Calu3 (cell line): ENCODE measurements at places on chromosomes 6 and 20.

- DNase-seq: no peak
Observed at GRCh38 chr20:16216914-16217230, 356.4 kb downstream of the KIF16B start.

- no peak for DNase-seq
Observed at GRCh38 chr20:13611611-13612125, 27.1 kb downstream of the TASP1 start.

GRCh38 chr6:157941101-157941863 lies 40.4 kb upstream of the SYNJ2 start:
- DNase-seq: no peak

- DNase-seq: no peak
Observed at GRCh38 chr6:15109338-15110090, 136.4 kb upstream of the JARID2 start.

- no peak for DNase-seq
Observed at GRCh38 chr20:51354191-51354768, 188.2 kb downstream of the NFATC2 start.

DNA sequence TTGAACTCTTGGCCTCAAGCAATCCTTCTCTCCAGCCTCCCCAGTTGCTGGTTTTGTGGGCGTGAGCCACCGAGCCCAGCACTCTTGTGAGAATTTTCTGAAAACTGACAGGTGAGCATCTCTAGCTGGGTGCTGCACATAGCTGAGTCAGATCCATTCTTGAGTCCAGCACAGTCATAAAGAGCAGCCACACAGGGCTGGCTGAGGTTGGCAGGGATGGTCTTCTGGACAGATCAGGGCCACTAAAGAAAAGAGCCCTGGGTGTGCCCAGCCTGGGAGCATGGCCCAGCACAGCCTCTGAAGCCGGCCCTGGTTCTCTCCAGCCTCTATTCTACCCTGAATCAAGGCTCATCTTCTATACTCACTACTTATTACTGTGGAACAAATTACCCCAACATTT lies 11.5 kb downstream of the DLGAP4 start:
- DNase-seq: no peak

GRCh38 chr6:32123681-32124080 lies 4.4 kb downstream of the ATF6B start:
- DNase-seq: no peak

- DNase-seq: peak; percentile 60
Observed at GRCh38 chr6:13044390-13044789, 283.9 kb downstream of the TBC1D7 start.

GRCh38 chr6:15521582-15521981 lies 141.2 kb downstream of the DTNBP1 start:
- DNase-seq: no peak

- no peak for DNase-seq
Observed at GRCh38 chr20:50223039-50224005, 32.7 kb downstream of the CEBPB start.

- DNase-seq: no peak
Observed at GRCh38 chr20:19338960-19339359, 126.5 kb downstream of the SLC24A3 start.

DNA sequence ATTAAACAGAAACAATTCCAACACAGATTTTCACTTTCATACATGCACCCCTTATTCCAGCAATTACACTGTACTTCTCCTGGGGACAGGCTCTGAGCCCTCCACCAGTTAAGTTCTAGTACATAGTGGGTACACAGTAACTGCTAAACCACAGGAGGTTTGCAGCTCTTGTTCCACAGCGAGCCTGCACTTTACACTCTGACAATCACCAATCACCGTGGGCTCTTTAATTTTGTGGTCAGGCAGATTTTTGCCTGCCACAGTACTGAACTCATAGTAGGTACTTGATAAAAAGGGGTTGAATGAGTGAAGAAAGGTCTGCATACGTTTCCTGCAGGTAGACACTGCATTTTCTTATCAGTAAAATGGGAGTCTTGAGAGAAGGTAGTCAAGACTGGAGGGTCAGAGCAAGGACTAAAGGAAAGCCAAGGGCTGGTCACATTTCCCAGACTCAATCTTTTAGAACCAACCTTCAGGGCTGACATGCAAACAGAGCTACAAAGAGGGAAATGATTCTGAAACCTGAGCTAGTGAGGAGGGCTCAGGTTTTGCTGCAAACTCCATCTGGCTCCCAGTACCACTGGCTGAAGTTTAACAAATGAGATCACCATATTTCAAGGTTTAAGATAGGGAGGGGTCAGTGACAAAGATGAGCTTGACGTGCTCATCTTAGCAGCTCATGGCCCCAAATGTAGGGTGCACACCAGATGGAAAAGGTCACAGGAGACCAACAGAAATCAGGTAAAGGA lies 404.6 kb downstream of the BTBD9 start:
- DNase-seq: no peak

DNA sequence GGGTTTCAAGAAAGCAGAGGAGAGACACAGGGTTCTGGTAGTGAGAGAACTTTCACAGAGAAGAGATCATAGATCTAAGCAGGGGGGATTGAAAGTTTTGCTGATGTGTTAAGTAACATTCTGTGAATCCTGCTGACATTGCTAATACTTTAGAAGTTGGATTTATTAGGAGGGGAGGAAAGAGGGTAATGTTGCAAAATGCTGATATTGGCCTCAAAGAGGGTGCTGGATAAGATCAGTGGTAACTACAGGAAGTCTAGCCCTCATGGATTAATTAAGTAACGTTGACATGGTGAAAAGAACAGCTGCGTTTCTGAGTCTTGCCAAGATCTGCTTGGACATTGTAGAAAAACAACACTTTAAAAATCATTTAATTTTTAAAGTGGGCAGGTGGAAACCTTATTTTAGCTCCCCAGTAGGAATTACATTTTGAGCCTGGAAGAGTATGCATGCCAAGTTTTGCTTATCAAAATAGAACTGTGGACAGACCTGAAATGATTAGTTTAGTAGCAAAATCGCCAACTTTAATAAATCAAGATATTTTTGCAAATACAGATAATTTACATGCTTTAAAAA lies 606.0 kb upstream of the HTR1E start:
- DNase-seq: no peak

DNA sequence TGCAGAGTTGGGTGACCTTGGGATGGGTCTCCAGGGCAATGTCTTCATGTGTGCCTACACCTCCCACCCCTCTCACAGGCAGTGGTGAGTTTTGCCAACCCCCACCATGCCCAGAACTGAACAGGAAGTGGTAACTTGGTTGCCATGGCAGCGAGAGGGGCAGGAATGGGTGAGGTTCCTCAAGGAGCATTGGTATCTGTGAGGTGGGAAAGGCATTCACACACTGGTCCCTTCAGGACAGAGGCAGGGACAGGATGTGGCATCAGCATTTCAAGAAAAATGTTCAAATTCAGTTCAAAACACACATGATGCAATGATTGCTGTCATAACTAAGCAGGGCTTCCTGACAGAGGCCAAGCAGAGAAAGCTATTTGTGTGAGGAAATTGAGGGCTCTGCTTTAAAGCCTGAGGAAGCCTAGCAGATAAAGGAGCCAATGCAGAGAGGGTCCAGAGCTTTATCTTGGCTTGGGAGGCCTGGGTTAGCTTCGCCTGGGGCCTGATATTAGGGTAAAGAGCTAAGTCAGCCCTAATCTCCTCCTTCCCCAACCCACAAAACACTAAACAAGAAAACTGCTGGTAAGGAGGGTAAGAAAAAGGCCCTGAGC lies 551 bp downstream of the TREML2 start:
- peak; percentile 33 for DNase-seq

DNA sequence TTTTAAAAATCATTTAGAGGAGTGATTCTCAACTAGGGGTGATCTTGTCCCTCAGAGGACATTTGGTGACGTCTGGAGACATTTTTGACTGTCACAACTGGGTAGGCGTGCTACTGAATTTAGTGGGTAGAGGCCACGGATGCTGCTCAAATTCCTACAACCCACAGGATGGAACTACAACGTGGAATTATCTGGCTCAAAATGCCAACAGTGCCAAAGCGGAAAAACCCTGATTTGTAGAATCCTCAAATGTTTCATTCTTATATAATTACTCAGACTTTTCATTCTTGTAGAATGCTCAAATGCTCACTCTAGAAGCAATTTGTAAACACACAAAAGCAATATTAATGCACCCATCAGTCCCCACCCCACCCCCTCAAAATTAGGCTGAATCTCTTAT lies 229.8 kb downstream of the ZMYND8 start:
- DNase-seq: no peak

GRCh38 chr6:103273048-103273447 lies 1586.7 kb downstream of the HACE1 start:
- DNase-seq: no peak

- DNase-seq: no peak
Observed at GRCh38 chr6:89320012-89320559, 5.0 kb upstream of the GABRR2 start.

- DNase-seq: no peak
Observed at GRCh38 chr6:111871207-111871606, 2.0 kb downstream of the FYN start.

- DNase-seq: no peak
Observed at GRCh38 chr6:156717542-156717941, 59.6 kb upstream of the ARID1B start.

GRCh38 chr6:118912646-118913045 lies 18.7 kb downstream of the ASF1A start:
- no peak for DNase-seq

- no peak for DNase-seq
Observed at GRCh38 chr20:56566621-56567020, 33.6 kb downstream of the FAM209B start.

DNA sequence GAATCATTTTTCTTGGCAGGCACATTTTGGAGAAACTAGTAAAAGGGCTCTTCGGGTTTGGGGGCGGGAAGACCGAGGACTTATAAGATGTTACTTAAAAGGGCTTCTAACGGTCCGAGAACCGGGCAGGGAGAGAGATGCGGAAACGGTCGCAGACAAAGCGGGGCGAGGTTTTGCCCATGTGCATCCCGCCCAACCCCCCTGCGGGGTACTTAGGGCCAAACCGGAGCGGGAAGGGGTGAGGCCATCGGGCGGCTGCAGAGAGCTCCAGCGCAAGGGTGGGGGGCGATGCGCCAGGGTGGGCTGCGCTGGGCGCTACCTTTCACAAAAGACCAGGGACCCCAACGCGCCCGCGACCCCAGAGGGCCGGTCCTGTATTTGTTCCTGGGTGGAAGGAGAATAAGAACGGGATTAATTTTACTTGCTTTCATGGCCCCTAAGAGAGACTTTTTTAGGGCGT lies 616 bp downstream of the TUBB start:
- peak; percentile 75 for DNase-seq

- DNase-seq: no peak
Observed at GRCh38 chr20:29409833-29410805, 1847.3 kb upstream of the DEFB115 start.

DNA sequence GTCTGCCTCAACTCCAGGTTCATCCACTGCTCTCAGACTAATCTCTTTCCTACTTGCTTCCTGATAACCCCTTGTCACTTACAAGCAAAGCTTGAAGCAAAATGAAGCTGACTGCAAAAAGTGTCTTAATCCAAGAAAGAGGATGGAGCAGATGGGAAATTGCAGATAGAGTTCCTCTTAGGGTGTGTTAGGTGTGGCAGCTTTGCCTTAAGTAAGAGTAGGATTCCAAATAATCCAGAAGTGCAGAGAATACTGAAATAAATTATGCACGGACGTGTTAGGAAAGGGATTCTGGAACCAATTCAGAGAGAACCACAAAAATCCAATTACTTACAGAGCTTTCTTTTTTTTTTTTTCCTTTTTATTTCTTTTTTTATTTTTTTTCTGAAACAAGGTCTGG lies 6.1 kb upstream of the RPL7L1 start:
- DNase-seq: no peak

- no peak for DNase-seq
Observed at GRCh38 chr6:112305795-112306564, 41.1 kb upstream of the RFPL4B start.

- DNase-seq: no peak
Observed at GRCh38 chr6:170051229-170052172, 239.4 kb downstream of the DLL1 start.

DNA sequence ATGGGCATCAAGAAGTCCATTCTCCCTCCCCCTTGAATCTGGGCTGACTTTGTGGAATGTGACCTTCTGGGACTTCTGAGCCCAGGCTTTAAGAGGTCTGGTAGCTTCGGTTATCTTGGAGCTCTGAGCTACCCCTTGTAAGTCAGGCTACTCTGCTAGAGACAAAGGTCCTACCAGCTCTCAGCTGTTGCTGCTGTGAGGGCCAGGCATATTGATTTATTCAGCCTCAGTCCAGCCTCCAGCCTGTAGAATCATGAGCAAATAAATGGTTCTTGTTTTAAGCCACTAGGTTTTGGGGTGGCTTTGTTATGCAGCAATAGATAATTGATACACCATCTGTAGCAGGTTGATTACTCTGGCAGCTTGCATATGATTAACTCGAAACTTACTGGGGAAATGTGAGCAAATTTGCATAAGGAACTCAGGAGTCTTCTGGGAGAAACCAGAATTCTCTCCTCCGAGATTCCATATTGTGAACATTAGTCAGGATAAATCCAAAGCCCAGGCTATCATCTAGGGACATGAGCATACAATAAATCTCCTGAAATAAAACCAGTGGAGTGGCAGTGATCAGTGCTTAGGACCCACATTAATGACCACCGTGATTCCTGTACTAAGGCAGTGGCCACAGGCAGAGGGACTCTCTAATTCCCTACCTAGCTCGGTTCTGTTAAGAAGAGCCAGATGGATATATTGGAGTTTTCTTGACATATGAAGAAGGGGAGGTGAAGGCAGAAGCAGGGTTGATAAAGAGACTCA lies 336.1 kb downstream of the CDC5L start:
- no peak for DNase-seq

DNA sequence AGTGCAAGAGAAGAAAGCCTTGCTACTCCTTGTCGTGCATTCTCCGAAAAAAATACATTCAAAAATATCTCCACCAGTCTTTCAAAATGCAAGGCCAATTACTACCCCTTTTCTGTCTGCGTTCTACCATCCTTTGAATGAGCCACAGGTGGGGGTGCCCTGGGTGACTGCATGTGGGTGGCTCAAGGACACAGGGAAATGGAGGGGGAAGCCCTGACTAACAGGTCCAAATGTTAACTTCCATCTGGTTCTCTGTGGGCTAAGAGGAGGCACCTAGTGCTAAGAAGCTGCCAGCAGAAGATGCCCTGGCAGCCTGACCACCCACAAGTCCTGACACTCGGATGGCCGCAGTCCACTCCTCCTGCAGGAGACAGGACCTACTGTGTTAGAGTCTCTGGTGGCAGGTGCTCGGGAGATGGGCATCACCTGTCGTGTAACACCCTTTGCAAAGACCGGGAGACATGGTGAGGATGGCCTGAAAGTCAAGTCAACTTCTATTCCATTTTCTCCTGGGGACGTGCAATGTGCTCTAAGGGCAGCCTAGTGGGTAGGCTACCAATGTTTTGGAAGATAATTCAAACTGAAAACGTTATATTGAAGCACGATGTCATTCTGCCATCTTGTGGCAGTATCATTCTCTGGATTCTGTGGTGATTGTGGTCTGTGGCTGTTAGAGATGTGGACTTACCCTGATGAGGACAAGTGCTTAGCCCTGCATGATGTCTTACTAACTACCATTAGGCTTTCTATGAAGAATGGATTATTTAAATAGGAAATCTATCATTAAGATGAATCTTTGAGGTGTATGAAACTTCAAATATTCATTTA lies 27.4 kb upstream of the IGF2R start:
- DNase-seq: peak; percentile 24

- DNase-seq: no peak
Observed at GRCh38 chr6:1383729-1384548, 5.4 kb upstream of the FOXF2 start.
